ENCODE measurements at places on chromosomes 11 and 22.

DNA sequence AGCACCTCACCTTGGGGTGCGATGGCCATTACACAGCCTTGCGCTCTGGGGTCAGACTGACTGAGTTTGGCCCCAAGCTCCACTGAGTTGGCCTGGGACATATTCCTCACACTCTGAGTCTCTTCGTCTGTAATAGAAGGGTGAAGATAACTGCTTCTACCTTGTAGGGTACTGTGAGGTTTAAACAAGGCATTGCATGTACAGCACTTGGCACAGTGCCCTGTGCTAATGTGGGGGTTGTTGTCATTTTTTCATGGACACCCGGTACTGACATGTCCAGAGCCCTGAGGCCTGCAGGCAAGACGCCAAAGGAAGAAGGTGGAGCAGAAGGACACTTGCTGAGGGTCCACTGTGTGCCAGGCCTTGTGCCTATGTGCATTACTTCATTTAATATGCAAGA lies 50.7 kb downstream of the OTOG start:
- DNase-seq, result no peak

DNA sequence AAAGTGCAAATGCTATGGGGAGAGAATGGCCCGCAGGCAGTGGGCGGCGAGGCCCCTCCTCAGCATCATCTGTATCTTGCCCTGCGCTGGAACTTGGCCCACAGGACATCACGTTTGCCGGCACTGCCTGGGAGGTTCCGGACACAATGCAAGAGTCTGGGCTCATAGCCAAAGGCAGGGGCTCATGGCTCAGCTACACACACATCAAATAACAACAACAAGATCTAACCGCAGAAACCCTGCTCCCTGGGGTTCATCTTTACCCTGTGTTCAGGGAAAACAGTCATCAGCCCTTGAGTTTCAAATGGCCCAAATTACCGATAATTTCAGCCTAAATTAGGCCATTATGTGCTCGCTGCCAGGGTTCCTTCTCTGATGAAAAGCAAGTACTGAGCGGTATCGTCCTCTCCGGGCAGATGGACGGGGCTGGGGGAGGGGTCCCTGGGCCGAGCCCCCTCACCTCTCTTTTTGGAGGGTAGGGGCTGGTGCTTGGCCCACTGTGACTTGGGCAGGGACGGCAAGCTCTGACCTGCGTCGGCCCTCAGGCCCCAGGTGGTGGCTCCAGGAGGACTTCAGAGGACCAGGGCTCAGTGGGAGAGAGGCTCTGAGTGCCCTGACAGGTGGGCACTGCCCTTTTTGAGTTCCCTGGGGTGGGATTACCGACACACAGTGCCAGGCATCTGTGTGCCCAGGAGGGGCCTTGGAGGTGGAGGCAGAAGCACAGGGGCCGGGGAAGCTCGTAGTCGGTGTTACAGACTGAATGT lies 25.0 kb upstream of the GAL start:
- no peak for DNase-seq

- DNase-seq, result no peak
Observed at GRCh38 chr11:119852741-119853140, 123.7 kb upstream of the NECTIN1 start.

- DNase-seq, result no peak
Observed at GRCh38 chr11:73227571-73228211, 9.6 kb downstream of the P2RY2 start.

- DNase-seq, result no peak
Observed at GRCh38 chr11:58497951-58498350, 10.0 kb downstream of the OR5B21 start.

All from activated CD8-positive, alpha-beta T cell treated with anti-CD3 and anti-CD28 coated beads for 36 hours (primary cell).